Adrenal gland (tissue), 19 donors: ENCODE measurements at places on chromosomes 4 and X. TPM values are rescaled to one million over a fixed set of nuclear protein-coding genes. Genes with fewer than 3 reads are reported as not detected.

DNA sequence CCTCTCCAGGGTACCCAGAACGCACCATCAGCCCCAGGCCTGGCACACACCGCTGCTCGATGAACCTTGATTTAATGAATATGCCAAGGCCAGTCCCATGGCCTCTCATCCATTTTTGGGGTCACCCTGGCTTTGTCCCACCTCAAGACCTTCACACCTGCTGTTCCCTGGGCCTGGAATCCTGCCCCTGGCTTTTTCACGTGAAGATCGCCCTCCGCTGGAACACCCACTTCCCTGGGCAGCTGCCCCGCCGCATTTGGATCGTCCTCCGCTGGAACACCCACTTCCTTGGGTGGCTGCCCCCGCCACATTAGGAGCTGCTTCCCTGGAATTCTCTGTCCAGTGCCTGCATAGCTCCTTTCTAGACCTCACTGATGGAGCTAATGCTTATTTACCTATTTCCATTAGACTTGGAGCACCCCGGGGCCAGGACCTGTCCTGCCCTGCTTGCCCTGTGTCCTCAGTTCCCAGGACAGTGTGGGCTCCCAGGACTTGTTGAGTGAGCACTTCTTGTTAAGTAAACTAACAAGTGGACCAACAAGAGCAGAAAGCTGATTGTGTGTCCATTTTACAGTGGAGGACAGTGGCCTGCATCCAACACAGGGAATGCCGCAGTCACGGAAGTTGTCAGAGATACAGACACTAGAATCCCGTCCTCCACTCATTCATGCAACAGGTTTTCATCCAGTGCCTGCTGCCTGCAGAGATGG lies 12.5 kb downstream of the BLOC1S4 start:
- H3K27ac ChIP-seq, result no peak overlapping the region
- no peaks in the 10 kb centered on the region for H3K36me3 ChIP-seq
- H3K4me1 ChIP-seq, result peaks cover 13% of the 10 kb centered on the region
- no peaks in the 10 kb centered on the region for H3K27me3 ChIP-seq

DNA sequence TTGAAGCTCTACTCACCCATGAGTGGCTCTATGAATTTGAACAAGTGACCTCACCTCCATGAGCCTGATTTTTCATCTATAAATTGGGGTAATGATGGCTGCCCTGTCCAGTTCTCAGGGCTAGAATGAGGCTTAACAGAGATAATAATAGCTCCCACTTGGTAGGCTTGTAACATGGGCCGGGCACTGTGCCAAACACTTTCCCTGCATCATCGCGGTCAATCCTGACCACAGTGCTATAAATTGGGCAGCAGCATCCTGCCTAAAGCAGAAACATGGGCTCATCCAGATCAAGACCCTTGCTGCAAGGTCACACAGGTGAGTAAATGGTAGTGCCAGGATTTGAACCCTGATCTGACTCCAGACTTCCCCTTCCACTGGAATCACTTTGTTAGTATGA lies 12.8 kb downstream of the APLN start:
- DNase-seq, result no peak
- H3K27me3 ChIP-seq, result peaks cover 2% of the 10 kb centered on the region
- H3K4me3 ChIP-seq, result no peak overlapping the region
- H3K27ac ChIP-seq, result no peak overlapping the region
- H3K4me1 ChIP-seq, result no peaks in the 10 kb centered on the region

GRCh38 chr4:41258783-41259182 lies 2.1 kb downstream of the UCHL1 start:
- H3K4me1 ChIP-seq, result peaks cover 14% of the 10 kb centered on the region
- no peaks in the 10 kb centered on the region for H3K36me3 ChIP-seq
- peaks cover 3% of the 10 kb centered on the region for H3K27me3 ChIP-seq
- peak; percentile 26 for DNase-seq

Gene SSX2
- total RNA-seq, result not detected

Gene SSX4B
- not detected for total RNA-seq
